ENCODE measurements at places on chromosomes 7 and 10. TPM values are rescaled to one million over a fixed set of nuclear protein-coding genes. Genes with fewer than 3 reads are reported as not detected.

DNA sequence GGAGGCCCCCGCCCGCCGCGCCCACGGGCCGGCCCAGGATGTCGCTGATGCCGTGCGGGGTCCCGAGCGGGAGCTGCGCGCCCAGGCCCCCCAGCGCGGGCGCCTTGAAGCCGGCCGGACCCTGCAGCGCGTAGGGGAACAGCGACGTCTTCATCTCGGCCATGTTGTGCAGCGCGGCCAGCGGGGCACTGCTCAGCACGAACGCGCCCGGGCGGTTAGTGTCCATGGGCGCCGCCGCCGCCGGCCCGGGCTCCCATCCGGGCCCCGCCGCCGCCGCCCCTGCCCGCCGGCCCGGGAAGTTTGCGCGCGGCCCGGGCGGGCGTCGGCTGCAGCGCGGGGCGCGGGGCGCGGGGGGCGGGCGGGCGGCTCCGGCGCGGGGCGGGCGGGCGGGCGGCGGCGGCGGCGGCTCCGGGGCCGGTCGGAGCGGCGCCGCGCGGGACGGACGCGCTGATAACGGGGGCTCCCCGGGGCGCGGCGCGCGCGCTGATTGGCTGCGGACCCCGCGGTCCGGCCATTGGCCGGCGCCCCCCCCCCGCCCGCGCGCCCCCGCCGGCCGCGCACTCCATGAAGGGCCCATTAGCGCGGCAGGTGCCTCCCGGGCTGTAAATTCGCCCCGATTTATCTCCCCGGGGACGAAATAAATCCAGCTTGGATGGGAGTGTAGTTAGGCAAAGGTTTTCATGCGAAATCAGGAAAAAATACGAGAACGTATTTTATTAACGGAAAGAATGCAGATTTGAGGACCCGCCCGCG, at the start of gene NKX6-2:
NKX6-2 (minus strand) TSS at position 425 of the 753 bp plus-strand sequence; CDS start at position 226, 199 bp downstream.
- no peak for DNase-seq

DNA sequence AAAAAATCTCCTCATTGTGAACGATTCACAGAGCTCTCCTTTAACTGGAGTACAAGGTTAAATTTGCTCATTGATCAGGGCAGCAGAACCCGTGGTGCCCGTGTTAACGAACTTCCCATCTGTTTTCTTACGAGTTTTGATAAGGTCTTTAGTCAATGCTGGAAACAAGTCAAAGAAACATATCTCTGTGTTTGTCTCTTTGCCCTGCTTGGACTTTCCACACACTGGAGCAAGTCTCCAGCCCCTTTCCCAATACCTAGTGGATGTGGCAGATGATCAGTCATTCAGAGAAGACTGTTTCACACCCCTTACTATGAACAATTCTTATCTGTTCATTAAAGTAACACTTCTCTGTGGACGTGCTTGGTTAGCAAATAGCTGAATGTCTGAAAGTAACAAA, 121.3 kb downstream of the ARID5B start:
- DNase-seq: no peak

- DNase-seq: no peak
Measured at GRCh38 chr10:69338547-69339450, 60.5 kb downstream of the HK1 start.

DNA sequence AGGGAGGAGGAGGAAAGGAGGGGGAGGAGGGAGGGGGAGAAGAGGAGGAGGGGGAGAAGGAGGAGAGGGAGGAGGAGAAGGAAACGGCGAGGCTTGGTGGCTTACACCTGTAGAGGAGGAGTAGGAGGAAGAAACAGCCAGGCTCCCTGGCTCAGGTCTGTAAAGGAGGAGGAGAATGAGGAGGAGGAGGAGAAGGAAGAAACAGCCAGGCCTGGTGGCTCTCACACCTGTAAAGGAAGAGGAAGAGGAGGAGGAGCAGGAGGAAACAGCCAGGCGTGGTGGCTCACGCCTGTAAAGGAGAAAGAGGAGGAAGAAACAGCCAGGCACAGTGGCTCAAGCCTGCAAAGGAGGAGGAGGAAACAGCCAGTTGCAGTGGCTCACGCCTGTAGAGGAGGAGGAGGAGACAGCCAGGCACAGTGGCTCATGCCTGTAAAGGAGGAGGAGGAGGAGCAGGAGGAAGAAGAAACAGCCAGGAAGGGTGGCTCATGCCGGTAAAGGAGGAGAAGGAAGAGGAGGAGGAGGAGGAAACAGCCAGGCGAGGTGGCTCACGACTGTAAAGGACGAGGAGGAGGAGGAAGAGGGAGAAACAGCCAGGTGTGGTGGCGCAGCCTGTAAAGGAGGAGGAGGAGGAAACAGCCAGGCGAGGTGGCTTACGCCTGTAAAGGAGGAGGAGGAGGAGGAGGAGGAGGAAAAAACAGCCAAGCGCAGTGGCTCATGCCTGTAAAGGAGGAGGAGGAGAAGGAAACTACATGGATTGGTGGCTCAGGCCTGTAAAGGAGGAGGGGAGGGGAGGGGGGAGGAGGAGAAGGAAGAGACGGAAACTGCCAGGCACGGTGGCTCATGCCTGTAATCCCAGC, 14.9 kb upstream of the CRCP start:
- DNase-seq: peak; percentile 96

AGBL3 gene
- total RNA-seq: 0.18 TPM

GRCh38 chr7:81155654-81156373, 237.0 kb upstream of the SEMA3C start:
- DNase-seq: peak; percentile 95

LBX1 gene
- total RNA-seq: not detected
